ENCODE measurements at places on chromosomes 1 and 21.

DNA sequence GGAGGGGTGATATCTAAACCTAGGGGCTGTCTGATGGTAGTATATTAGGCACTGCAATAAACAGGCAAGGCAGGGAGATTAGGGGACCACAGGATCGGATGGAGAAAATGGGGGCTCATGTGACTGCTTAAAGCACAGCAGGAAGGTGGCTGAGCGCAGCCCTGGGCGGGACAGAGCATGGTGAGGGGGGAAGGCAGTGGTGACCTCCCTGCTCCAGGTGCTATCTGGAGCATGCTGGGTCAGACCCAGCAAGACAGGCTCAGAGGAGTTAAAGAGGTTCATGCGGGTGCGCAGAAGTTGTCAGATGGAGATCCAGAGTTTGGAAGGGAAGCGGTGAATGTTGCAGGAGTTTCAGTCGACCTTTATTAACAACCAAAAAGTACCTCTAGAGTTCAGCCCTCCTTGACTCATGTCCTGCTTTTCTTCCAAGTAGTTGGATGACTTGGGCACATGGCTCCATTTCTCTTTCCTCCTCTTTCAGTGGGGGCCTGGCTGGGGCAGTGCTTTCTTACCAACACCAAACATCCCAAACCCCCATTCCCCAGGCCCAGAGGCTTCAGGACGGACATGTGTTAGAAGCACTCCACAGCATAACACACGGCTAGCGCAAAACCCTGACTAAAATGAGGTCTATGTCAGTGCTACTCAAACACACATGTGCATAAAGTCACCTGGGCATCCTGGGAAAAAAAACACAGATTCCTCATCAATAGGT lies 41.5 kb downstream of the CAPN9 start:
- DNase-seq: no peak

- no peak for DNase-seq
Observed at GRCh38 chr1:161499099-161500039, 5.9 kb upstream of the FCGR2A start.

DNA sequence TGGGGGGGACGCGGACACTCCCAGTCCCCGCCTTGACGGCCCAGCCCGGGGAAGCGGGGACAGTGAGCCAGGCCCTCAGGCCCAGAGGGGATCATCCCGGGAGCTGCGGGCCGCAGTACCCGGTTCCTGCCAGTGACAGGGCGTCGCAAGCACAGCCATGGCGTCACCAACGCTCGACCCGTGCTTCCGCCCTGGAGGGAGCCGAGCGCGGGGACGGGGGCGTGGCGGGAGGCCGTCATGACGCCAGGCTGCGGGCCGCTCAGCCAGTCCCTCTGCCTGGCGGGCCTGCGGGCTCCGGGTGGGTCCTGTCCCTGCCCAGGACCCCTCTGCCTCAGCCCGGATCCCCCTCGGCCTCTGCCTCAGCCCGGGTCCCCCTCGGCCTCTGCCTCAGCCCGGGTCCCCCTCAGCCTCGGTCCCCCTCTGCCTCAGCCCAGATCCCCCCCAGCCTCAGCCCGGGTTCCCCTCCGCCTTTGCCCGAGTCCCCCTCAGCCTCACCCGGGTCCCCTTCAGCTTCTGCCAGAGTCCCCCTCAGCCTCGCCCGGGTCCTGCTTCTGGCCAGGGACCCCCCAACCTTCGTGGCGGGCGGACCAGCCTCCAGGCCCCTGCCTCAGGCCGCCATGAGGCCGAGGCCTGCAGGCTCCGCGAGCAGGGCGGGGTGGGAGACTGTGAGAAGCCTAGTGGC lies 2.3 kb upstream of the SLC2A5 start:
- DNase-seq: no peak

DNA sequence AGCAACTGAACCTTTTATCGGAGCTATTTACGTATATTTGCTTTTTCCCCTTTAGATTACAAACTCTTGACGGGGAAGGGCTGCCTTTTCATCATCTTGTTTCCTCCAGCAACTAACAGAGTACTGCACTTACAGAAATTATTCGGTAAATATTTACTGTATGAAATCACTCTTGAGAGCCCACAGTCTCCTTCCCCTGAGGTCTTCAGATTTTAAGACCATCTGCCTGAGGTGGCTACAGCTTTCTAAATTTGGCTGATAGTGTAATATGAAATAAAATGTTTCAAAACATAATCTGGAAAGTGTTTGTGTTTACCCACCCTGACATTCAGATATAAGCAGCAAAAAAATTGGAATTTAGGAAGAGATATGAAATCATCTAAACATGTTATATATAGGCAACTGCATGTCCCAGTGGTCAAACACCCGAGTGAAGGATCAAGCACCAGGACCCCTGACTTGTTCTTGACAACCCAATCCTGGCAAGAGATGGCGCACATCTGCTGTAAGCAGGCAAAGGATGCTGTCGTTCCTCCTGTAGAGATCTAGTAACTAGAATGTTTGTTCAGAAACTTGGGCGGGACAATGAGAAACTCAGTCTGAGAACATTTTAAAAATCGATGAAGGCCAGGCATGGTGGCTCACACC lies 60.9 kb downstream of the SIPA1L2 start:
- DNase-seq: no peak

GRCh38 chr1:26350701-26351589 lies 3.0 kb downstream of the CRYBG2 start:
- DNase-seq: no peak

DNA sequence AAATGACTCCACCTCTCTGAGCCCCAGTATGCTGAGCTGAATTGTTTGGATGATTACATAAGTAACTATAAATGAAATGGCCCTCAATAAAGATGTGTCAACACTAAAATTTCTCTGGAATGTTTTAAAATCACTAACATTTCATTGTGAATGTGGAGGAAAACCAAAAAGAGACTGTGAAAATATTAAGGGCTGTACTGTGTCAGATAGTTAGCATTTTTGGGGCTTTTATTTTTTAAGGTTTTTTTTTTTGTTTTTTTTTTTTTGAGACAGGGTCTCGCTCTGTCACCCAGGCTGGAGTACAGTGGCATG lies 6.3 kb downstream of the MYOC start:
- no peak for DNase-seq

Measured in GM19239 (cell line).